ENCODE measurements at places on chromosomes 7 and 10. TPM values are rescaled to one million over a fixed set of nuclear protein-coding genes. Genes with fewer than 3 reads are reported as not detected.

CAMK2B gene
- 9.2 TPM for total RNA-seq

NUTM2E gene
- total RNA-seq = not detected

ARMC3 gene
- 0.33 TPM for total RNA-seq

TUBAL3 gene
- 1.9 TPM for total RNA-seq

LIPK gene
- total RNA-seq = not detected

NEUROD6 gene
- not detected for total RNA-seq

LIPJ gene
- 0.32 TPM for total RNA-seq

KMT2C gene
- total RNA-seq = 85.5 TPM

BAIAP2L1 gene
- total RNA-seq = 11.0 TPM

C10orf143 gene
- 2.1 TPM for total RNA-seq

CPN1 gene
- total RNA-seq = not detected

GLUD1 gene
- 210 TPM for total RNA-seq

CYP2C19 gene
- 0.32 TPM for total RNA-seq

POR gene
- total RNA-seq = 62.1 TPM

AZGP1 gene
- 40.0 TPM for total RNA-seq

HMX2 gene
- total RNA-seq = not detected

OAT gene
- 93.3 TPM for total RNA-seq

NPFFR1 gene
- not detected for total RNA-seq

EMX2 gene
- 0.29 TPM for total RNA-seq

CC2D2B gene
- 2.0 TPM for total RNA-seq

SGCE gene
- 90.7 TPM for total RNA-seq

GRID2IP gene
- 0.33 TPM for total RNA-seq

GALNT11 gene
- 58.7 TPM for total RNA-seq

KIAA1549 gene
- 1.8 TPM for total RNA-seq

HERC4 gene
- total RNA-seq = 43.2 TPM

NRP1 gene
- 76.0 TPM for total RNA-seq

PILRA gene
- total RNA-seq = 7.9 TPM

MAP3K8 gene
- 45.9 TPM for total RNA-seq

Measured in breast epithelium (tissue), 4 donors.